ENCODE measurements at places on chromosomes 7 and 10.

DNA sequence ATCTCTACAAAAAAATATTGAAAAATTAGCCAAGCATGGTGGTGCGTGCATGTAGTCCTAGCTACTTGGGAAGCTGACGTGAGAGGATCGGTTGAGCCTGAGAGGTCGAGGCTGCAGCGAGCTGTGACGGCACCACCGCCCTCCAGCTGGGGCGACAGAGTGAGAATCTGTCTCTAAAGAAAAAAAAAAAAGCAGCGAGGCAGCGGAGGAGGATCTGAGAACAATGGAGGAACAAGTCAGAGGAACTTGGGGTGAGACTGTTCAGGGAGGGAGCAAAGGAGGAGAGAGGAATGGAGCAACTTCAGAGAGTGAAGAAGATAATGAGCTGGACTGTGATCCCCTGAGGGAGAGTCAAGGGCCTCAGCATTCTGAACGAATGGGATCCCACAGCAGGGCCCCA lies 85.4 kb downstream of the MKX start:
- DNase-seq, result no peak

GRCh38 chr10:77188000-77188395 lies 449.6 kb downstream of the KCNMA1 start:
- no peak for DNase-seq

DNA sequence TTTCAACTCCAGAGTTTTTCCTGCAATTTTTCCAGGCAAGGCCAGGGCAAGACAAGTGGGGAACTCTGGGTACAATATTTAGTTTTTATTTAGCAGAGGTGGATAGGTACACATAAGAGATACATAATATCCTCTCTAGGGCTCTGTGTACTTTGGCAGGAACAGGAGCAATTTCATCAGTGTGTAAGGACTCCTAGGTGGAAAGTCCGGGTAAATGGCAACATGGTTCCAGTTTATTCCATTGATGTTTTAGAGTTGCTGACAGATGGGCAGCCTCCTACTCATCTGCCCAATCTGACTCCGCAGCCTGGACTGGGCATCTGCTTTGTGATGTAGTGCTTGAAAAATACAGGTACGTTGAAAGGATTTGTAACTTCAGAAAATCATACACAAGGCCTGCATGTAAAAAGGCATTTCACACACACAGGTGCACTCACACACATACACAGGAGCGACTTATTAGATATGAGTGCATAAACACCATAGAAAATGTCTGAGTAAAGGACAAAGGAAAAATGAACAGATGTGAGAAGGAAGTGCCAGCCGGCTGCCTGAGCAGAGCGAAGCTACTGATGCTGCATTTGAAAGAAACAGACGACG lies 5.7 kb downstream of the PON1 start:
- no peak for DNase-seq

DNA sequence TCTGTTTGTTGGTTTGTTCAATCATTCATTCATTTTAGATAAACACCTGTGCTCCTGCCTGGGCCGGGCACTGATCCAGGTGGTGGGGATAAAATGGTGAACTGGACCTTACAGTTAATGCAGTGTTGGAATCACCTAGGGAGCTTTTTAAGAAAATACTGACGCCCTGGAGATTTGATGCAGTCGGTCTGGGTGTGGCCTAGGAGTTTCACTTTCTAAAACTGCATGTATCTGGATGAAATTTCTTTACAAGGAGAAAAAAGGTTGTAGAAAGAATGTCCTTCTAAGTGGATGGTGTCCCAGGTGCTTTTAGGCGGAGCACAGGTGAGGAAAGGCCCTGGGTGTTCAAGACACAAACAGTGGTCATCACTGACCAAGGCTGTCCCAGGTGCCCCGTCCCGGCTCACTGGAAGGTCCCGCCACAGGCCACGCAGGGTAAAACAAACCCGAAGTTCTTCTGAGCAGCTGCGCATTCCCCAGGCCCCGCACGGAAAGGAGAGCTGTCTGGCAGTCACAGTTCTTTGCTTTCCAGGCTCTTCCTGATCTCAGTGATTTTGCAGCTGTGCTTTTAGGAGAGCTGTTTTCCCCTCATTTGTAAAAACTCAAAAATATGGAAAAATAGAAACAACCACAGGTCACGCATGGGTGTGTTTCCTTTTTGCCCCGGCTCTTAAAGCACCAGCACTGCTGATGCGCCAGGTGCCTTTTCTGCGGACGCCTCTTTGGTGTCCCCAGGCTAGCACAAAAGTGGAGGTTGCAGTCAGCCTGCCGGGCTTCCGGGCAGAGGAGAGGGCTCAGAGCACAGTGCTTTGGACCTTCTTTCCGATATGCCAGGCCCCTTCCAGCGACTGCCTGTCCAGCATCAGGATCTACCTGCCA lies 161.9 kb downstream of the GRK5 start:
- no peak for DNase-seq

GRCh38 chr10:15113766-15114165 lies 16.6 kb downstream of the RPP38 start:
- no peak for DNase-seq

DNA sequence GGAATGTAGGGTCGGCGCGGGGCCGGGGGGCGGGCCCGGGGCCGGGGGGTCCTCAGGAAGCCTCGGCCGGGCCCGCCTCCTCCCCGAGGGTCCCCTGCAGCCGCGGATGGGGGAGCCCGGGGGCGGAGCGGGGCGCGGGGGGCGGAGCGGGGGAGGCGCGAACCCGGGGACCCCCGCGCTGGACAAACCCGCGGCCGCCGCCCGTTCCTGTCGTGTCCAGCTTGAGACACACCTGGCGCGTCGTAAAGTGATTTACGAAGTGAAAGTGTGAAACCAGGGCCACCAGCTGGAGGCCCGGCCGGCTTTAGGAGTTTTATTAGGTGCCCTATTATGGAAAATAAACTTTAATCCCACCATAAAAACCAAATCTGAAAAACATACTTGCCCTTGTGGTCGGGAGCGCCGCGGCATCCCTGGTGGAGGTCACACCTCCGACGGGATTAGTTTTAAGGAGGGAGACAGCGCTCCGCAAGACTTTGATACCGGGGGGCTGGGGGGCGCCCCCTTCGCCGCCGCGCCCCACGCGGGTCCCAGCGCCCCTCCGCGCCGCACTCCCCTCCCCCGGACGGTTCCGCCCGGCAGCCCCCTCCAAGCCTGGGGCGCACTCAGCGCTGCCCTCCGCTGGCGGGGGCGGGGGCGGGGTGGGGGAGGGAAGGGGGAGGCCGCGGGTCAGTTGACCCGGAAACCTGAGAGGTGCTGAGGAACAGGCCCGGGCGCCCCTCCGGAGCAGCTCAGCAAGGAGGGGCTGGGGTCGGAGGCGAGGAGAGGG lies 10.3 kb downstream of the MNX1 start:
- no peak for DNase-seq
